Activated CD4-positive, alpha-beta T cell treated with anti-CD3 and anti-CD28 coated beads for 4 hours (primary cell): ENCODE measurements at places on chromosomes 5 and 9.

DNA sequence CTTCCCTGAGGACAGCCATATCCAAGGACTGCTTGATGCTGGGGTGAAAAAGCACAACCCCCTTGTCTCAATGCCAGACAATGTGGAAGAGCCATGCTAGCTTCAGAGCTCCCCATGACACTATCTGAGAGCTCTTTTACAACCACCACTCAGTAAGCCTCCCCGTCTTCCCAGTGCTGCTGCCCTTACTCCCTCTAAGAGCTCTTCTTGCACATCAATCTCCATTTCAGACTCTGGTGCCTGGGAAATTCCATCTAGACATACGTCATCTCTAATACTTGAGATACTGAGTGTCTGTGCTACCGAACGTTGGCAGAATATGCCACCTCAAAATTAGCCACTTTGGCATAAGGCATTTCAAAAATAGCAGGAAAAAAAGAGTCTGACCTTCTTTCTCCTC lies 94.5 kb downstream of the EDIL3 start:
- no peak for DNase-seq

GRCh38 chr5:172063463-172064235 lies 57.2 kb upstream of the FBXW11 start:
- DNase-seq = no peak

- no peak for DNase-seq
Observed at GRCh38 chr5:82601077-82601476, 322.9 kb upstream of the RPS23 start.

DNA sequence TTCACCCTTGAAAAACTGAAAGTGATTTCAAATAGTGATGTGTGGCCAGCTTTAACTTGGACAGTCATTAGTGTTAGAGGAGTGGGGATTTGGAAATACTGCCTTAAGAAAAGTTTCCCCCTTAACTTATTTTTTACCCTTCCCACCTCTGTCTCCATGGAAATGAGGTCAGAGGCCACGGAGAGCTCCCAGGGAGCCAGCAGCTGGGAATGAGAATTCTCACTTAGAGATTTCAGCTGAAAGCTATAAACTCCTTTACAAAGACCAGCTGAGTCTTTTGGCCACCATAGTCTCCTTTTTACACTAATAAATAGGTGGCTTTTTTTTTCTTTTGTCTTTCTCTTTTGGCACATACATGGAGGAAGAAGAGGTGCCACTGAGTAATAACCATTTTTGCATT lies 45.7 kb upstream of the PIK3R1 start:
- DNase-seq = no peak

- DNase-seq = no peak
Observed at GRCh38 chr5:14678773-14679334, 14.3 kb downstream of the OTULIN start.

DNA sequence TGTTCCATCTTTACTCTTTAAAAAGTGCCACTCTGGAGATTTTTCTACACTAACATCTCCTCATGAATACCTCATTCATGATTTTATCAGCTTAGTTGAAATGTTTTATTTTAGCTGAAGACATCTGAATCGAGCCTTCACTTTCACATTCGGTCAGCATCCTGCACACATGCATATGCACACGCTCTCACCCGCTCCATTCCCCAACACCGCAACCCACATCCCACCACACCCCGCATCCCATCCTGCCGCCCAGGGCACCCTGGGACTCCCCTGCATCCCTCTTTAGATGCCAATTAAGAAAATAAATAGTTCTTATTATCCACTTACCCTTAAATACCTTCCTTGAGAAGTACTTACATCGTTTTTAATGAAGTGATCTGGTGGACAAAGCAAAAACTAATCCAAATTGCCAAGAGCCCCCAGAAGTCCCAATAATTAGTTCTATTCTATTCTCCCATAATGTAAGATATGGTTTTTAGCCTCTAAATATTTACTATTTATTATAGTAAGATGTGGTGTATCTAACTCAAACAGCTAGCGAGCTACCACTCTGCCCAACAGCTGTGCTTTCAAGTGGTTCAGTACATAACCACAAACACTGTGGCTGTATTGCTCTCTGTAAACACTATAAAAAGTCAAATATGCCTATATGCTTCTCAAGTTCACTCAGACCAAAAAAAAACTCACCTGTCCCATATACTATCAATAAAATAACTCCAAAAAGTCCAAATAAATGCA lies 38.2 kb downstream of the GZMK start:
- peak; percentile 22 for DNase-seq

DNA sequence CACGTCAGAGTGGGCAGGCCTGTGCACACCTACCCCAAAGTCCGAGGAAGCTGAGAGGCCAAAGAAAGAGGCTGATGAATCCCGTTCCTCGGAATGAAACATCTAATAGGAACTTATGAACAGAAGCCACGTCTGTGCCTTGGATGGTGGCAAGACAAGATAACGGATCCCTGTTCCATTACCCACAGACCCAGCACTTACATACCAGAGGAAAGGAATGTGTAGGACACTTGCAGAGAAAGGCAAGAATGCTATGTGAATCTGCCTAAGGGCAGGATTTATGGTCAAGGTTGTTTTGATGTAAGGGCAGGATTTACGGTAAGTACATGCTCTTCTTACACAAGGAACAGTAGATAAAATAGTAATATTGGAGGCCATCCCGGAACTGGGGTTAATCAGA lies 93.2 kb downstream of the WDR41 start:
- DNase-seq = no peak

DNA sequence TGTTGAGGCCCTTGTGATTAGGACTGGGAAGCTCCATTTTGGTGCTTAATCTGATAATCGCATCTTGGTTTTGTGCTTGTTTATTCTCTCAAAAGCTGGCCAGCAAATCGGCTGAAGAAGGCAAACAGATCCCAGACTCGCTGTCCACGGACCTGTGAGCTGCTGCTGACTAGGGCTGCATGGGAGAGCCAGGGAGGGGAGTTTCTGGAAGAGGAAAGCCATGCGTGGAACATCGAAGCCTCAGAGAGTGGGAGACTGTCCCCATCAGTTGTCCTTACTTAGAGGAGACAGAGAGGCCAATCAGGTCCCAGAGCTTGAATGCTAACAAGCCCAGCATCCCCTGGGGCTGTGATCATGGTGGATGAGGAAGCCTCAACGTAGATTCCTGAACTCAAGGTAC lies 23.0 kb upstream of the FOXI1 start:
- DNase-seq = no peak
